CD14-positive monocyte (primary cell): ENCODE measurements at places on chromosomes 16 and 17. TPM values are rescaled to one million over a fixed set of nuclear protein-coding genes. Genes with fewer than 3 reads are reported as not detected.

DNA sequence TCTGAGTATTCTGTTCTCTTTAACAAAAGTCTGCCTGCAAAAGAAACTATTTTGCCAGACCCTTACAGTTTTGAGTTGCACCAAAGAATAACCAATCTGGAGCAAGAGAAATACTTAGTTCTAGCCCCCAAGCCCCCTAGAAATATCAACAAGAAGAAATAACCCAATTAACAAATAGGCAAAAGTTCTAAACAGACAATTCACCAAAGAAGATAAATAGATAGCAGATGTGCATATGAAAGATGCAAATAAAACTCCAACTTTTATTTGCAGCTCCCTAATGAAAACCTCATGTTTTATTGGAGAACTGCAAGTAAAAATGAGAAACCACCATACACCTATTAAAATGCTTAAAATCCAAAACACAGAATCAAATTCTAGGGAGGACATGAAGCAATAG is 1308.0 kb downstream of the CDH11 start:
- H3K4me3 ChIP-seq: no peak overlapping the region
- no peaks in the 10 kb centered on the region for H3K36me3 ChIP-seq
- DNase-seq: no peak
- H3K4me1 ChIP-seq: no peaks in the 10 kb centered on the region

GRCh38 chr16:1792836-1793577 is 498 bp downstream of the IGFALS start:
- peaks cover 26% of the 10 kb centered on the region for H3K36me3 ChIP-seq
- no peak for DNase-seq
- H3K27ac ChIP-seq: no peak overlapping the region

DNA sequence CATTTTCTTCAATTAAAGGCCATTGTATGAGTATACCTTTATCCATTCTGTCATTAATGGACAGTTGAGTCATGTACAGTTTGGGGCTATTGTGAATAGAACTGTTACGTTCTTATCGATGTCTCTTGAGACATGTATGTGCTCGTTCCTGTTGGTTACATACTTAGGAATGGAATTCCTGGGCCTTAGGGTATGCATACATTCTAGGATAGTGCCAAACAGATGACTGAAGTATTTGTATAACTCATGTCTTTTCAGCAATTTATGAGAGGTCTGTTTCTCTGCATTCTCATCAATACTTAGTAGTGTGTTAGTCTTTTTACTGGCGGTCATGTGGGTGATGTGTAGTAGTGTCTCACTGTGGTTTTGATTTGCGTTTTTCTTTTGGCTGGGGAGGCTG is 81.2 kb downstream of the USP22 start:
- no peaks in the 10 kb centered on the region for H3K36me3 ChIP-seq
- H3K27ac ChIP-seq: no peak overlapping the region
- H3K27me3 ChIP-seq: no peaks in the 10 kb centered on the region
- no peaks in the 10 kb centered on the region for H3K4me1 ChIP-seq
- no peak for DNase-seq
- H3K4me3 ChIP-seq: no peak overlapping the region

DNA sequence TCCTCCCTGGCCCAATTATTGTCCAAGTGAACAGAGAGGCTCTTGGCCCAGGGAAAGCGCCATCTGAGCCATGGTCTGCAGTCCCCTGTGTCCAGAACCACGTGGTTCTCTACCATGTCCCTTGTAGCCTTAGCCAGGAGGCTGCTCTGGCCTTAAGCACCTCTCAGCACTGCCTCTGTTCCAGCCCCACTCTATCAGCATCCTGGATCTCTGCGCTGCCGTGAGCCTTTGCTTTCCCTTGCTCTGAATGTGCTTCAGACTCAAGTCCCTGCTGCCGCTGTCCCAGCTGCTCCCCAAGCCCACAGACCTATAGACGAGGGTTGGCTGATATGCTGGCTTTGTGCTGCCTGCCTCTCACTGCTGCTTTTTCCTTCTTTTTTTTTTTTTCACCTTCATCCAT is 33.9 kb downstream of the CYB561 start:
- H3K27me3 ChIP-seq: no peaks in the 10 kb centered on the region
- DNase-seq: no peak
- H3K4me1 ChIP-seq: no peaks in the 10 kb centered on the region
- H3K36me3 ChIP-seq: peaks cover 8% of the 10 kb centered on the region

The ZSCAN10 gene
- polyA plus RNA-seq: not detected

The NDUFAF8 gene
- 41.0 TPM for polyA plus RNA-seq

GRCh38 chr16:4602331-4602730 is 12.4 kb downstream of the UBALD1 start:
- no peaks in the 10 kb centered on the region for H3K27me3 ChIP-seq
- H3K27ac ChIP-seq: no peak overlapping the region
- no peaks in the 10 kb centered on the region for H3K4me1 ChIP-seq
- peaks cover 1% of the 10 kb centered on the region for H3K36me3 ChIP-seq
- H3K4me3 ChIP-seq: no peak overlapping the region
- no peak for DNase-seq

DNA sequence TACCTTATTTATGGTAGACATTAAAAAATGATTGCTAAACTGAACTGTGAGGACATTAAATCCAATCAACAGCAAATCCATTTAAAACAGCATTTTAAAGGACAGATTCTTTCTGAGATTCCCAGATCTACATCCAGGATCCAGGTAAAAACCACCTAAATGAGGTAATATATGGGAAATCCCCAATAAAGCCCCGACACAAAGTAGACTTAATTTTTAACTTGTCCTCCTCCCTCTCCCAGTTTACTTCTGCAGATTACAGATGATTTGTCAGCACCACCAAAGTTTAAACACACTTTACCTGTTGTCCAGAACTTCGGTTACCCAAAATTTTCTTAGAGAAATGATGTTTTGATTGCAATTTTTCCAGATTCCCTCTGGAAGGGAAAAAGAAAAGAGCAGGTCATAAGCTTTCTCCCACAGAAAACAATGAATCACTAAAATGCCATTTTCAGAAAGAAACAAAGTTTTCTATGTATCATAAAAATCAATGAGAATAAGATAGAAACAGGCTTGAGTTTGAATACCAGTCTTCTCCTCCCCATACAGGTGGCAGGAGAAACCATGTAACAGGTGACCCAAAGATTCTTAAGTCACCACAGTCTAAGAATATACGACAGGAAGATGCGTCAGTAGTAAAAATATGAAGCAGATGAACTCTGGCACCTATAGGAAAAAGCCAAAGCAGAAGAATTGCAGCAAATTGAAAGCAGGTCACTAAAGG is 22.8 kb downstream of the GJC1 start:
- no peak overlapping the region for H3K4me3 ChIP-seq
- no peaks in the 10 kb centered on the region for H3K36me3 ChIP-seq
- H3K27me3 ChIP-seq: peaks cover 2% of the 10 kb centered on the region
- H3K4me1 ChIP-seq: no peaks in the 10 kb centered on the region

The PRR29 gene
- polyA plus RNA-seq: 1.4 TPM

The ARL2BP gene
- polyA plus RNA-seq: 23.3 and 35.4 TPM in 2 replicates

GRCh38 chr16:24944206-24944605 is 71.0 kb downstream of the ARHGAP17 start:
- no peaks in the 10 kb centered on the region for H3K4me1 ChIP-seq
- no peak overlapping the region for H3K27ac ChIP-seq
- no peaks in the 10 kb centered on the region for H3K27me3 ChIP-seq
- no peak overlapping the region for H3K4me3 ChIP-seq

DNA sequence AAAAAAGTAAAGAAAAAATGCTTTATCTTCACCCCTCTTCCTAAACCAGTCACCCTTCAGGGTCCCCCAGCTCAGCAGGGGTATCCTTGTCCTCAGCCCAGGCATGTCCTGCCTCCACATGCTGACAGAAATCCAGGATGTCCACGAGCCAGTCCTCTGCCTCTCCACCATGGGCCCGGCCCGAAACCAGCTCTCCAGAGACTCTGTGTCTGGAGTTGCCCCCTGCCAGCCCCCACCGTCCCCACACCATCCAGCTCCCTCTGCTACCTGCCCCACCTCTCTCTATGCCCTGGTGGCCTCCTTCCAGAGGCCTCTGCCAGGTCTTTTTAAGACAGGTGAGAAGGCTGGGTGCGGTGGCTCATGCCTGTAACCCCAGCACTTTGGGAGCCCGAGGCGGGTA is 66.4 kb upstream of the PLCG2 start:
- no peak for DNase-seq
- H3K36me3 ChIP-seq: peaks cover 20% of the 10 kb centered on the region
- no peak overlapping the region for H3K4me3 ChIP-seq
- H3K27ac ChIP-seq: no peak overlapping the region

- no peak overlapping the region for H3K4me3 ChIP-seq
- no peak overlapping the region for H3K27ac ChIP-seq
- H3K4me1 ChIP-seq: peaks cover 4% of the 10 kb centered on the region
- no peaks in the 10 kb centered on the region for H3K27me3 ChIP-seq
Observed at GRCh38 chr17:44584443-44584842, 27.2 kb downstream of the FZD2 start.

DNA sequence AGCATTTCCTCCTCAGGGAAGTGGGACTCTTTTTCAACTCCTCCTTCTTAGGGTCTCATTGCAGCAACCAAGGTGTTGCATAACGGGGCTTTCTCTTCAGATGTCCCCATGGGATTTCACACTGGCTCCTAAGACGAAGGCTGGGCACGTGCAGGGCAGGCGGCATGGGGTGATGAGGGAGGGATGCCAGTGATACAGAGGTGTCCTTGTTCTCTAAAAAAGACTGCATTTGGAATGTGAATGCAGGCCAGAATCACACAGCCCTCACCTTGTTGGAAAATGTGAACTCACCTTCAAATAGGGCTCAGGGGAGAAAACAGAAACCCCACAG is 105.6 kb downstream of the XYLT1 start:
- peak overlapping the region; percentile 6 for H3K27ac ChIP-seq
- peak; percentile 62 for DNase-seq
- H3K36me3 ChIP-seq: no peaks in the 10 kb centered on the region
- H3K4me3 ChIP-seq: no peak overlapping the region
- H3K27me3 ChIP-seq: no peaks in the 10 kb centered on the region
- H3K4me1 ChIP-seq: peaks cover 80% of the 10 kb centered on the region

DNA sequence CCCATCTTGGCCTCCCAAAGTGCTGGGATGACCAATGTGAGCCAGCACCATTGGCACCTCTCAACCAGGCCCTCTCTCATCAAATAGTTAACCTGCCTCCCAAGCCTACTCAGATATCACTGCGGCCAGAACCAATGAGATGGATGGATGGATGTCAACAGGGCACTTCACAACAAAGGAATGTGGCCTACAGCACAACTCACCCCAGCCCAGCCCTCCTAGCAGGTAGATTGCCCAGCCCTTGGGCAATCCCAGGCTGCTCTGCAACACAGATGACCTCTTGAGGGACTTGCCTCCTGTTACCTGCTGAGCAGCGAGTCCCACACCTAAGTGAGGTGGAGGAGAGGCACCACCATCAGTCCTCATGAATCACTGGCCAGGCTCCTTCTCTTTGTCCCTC is 22.6 kb upstream of the KIFC3 start:
- no peak overlapping the region for H3K4me3 ChIP-seq
- no peaks in the 10 kb centered on the region for H3K4me1 ChIP-seq
- H3K36me3 ChIP-seq: no peaks in the 10 kb centered on the region
- no peak for DNase-seq
- no peak overlapping the region for H3K27ac ChIP-seq
